ENCODE measurements at places on chromosomes 3 and 15. TPM values are rescaled to one million over a fixed set of nuclear protein-coding genes. Genes with fewer than 3 reads are reported as not detected.

DNA sequence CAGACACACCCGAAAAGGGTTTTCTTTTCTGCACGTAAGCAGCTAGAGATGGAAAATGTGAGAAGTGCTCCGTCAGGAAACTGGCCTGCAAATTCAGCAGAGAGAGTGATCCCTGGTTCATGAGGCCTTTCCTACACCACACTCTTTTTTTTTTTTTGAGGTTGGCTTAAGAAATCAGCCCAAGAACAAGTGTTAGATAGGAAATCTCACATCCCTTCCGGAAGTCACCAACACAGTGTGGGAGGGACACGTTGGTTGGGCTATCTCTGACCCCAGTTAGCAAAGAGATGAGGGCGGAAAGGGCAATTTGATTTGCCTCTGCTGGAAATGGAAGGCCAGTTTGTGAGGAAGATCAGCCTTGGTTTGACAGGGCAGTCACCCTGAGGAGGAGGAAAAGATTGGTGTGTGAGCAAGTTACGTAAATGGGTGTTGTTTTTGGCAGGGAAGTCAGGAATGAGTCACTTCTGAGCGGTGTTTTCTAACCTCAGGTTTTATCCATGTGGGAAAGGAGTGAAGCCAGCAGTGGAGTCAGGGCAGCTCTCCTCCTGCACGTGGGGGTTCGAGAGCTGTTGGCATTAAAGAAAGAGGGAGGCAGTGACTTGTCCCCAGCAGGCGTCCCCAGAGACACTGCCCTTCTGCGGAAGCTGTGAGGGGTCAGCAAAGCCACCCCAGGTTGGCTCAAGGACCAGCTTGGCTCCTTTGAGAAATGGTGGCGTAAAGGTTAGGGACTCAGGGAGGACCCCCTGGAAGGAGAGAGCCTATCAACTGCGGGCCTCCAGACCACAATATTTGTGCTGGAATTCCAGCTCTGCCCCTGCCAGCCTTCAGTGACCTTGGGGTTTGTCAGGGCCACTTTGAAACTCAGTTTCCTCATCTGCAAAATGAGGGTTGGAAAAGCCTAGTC lies 237.6 kb upstream of the BHLHE40 start:
- DNase-seq, result peak; percentile 99

DNA sequence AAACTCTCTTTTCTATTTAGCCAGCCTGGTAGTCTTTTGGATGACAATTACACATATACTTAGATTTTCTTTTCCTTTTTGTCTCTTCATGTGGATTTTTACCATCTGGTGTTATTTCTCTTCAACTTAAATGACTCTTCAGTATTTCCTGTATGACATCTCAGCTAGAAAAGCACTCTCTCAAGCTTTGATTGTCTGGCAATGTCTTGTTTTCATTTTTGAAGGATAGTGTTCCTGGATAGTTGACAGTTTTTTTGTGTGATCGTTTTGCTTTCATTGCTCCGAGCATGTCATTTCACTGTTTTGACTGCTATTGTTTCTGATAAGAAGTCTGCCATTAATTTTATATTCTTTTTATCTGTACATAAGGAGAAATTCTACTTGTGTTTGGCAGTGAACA lies 766.4 kb downstream of the AGBL1 start:
- DNase-seq, result no peak

DNA sequence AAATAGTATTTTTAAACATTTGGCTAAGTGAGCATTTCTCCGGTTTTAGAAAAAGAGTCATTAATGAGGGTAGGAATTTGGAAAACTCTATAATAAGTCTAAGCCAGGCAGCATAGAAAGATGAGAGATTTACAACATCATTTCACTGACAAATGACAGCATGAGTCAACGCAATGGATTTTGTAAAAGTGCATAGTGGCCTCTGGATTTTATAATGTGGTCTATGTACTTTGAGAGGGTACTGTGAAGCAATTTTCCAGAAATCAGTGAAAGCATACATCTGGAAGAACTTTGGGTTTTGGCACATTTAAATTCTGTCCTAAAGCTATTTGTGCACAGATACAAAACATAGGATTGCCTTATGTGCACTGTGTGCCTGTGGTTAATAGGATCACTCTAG lies 130.8 kb upstream of the CCNL1 start:
- peak; percentile 73 for DNase-seq

DNA sequence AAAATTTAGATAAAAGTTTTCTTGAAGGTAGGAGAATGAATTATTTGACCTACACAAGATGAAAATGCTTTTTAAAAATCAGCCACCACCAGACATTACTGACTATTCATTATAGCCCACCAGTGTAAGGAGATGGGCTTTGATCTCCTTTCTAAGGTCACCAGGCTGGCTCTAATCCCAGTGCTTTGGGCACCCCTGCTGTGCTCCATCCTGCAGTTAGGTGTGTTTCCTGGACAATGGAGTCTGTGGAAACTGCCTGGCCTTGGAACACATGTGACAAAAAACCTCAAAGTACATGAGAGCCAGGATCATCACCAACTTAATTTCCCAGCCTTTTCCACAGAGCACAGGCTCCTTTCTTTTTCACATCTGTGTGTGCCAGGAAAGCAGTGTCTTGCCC lies 260.9 kb downstream of the CHST2 start:
- DNase-seq, result no peak

GRCh38 chr15:57827021-57827420 lies 120.5 kb downstream of the POLR2M start:
- no peak for DNase-seq

DNA sequence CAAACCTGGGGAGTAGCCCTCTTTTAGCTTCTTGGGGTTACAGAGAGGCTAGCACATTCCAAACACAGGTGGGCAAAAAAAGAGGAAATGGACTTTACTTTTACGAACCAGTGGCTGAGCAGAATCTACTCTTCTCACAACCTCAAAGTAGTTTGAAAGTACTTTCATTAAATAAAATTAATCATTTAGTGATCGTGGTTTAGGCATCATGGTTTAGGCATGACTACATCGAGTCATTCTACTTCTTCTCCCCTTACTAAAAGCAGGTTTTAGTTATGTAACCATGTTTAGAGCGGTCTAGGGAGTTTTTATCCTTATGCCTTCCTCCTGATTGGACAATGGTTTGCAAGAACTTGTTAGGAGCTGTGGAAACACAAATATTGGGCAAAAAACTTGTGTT lies 2.5 kb upstream of the GREM1 start:
- no peak for DNase-seq

DNA sequence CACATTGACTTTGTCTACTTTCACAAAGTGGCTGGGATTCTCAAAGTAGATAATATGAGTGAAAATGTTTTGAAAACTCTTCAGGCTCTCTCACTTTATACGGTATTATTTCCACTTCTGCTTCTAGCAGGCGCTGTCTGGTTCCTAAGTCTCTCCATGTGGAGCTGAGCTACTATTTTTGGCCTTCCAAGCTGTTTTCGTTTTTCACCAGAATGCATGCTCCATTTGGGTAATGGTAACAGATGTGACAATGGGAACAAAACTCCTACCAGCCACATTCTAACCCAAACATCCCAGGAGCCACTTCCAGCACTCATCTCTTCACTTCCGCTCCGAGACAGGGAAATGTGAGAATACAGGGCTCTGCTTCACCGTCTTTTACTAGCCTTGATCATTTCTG lies 586.7 kb downstream of the NTRK3 start:
- DNase-seq, result no peak

Gene TM6SF1
- total RNA-seq, result 0.14 TPM

Gene ITIH3
- 2.2 TPM for total RNA-seq

Gene PLIN1
- total RNA-seq, result not detected
